Hypothalamus (tissue), 51 donors: ENCODE measurements at places on chromosomes 2 and 18.

GRCh38 chr2:155099784-155100183, 401.3 kb downstream of the KCNJ3 start:
- no peak for DNase-seq

- no peak for DNase-seq
Observed at GRCh38 chr2:169210917-169211316, 141.6 kb downstream of the DHRS9 start.

DNA sequence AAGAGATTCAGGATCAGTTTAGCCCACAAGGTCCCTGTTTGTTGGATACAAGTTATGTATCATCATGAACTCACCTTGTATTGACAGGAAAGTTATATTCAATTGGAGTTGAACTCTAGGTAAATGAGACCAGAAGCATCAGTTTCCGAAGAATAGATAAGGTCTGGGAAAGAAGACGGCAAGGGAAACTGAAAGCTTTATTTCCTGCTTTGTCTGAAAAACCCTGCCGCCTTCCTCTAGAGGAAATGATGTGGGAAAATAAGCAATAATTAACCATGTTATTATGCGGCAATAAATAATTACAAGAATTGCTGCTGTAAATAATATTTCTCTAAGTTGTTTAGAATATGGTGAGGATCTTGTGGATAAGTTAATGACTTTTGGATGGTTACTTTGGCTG, 32.0 kb downstream of the LPIN1 start:
- no peak for DNase-seq

DNA sequence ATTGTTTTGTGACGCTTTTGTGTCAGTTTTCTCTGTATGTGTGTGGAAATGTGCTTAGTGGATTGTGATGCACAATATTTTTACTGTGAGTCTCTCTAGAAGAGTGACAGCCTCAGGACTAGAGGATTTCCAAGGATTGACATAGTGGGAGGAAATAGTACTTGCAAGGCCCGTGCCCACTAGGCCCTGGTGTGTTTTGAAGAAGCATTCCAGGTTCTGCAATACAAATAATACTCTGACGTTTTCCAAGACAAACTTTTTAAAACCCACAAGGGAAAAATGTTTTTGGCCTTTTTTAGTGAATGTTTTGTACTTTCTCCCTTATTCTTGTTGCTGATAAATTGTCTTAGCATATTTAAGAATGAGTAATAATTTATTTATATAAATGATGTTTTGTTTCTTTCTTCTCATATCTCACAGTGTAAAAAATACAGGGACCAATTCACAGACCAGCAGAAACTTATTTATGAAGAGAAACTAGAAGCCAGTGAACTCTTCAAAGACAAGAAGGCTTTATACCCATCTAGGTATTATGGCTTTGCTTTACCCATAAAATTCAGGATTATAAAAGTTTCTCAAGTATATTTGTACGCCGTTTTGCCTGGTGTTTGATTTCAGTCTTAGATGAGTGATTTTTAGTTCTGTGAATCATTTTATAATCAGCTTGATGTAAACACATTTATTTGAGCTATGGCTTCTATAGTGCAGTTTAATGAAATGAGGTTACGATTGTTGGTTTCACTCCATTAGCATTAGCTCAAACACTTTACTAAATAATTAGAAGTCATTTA, 165.6 kb downstream of the MYO1B start:
- DNase-seq: no peak

DNA sequence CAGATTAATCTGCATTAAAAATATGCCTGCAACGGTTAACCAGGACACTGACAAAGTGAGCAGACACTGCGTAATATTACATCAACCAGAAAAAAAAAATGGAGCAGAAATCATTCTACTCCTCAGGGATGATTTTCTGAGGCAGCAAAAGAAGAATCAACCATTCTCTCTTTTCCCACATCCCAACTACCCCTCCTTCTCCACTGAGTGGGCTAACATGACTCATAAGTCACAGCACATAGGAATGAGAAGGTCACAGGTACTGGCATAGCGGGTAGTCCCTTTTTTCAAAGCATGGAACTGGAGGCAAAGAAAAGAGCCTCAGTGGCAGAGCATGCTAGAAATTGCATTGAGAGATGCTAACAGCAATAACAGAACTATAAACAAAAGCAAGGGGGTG, 54.3 kb upstream of the TSPYL6 start:
- no peak for DNase-seq

GRCh38 chr2:173555833-173556232, 201.2 kb downstream of the CDCA7 start:
- DNase-seq: no peak
